Urothelium cell line (cell line): ENCODE measurements at places on chromosomes 13 and 19.

- no peak for DNase-seq
Measured at GRCh38 chr19:48718711-48719231, 754 bp downstream of the MAMSTR start.

DNA sequence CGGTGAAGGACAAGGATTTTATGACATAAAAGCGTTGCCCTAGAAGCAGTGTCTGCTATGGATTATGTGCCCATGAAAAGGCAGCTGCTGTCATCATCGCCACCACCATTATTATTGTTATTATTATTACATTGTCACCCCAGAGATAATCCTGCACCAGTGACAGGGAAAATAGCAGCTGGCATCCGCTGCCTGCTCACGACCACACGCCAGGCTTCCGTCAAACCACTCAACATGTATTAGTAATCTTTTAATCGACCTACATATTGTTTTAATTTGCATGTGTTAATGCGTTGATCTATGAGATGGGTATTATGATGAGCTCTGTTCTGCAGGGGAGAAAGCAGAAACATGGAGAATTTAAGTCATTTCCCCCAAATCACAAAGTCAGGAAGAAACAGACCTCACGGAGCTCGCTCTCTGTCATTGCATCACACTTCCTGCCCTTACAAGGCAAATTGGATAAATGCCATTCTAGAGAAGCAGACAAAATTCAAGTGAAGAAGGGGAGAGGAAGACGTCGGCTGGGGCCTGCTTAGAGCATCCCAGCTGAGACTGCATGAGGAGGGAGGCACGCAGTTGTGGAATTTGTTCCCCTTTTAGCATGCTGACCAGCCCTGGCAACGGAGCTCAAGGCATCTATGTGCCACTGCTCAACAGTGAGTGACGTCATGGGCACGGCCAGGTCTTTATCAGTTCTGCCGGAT, at the start of gene FFAR3:
Gene FFAR3, plus strand, starts transcription at position 594 of the 707 bp plus-strand sequence. CDS start 431 bp downstream, outside the sequence.
- DNase-seq = no peak

DNA sequence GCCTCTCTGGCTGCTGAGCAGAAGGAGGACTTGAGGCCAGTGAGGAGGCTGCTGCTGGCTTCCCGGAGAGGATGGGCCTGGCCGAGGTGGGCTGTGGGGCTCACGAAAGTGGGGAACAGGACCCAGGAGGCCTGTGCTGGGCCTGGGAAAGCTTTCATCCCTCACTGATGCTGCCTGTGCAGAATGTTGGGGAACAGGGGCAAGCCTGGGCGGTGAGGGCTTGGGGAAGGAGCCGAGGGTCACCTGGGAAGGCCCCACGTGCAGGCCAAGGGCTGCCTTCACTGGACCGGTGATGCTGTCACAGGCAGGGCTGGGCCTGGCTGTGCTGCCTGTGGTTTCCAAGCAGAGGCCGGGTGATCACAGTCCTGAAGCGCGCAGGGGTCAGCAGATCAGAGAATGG, 9.4 kb downstream of the AP1M1 start:
- no peak for DNase-seq

GRCh38 chr13:40206241-40207000, 460.0 kb downstream of the FOXO1 start:
- DNase-seq = no peak

DNA sequence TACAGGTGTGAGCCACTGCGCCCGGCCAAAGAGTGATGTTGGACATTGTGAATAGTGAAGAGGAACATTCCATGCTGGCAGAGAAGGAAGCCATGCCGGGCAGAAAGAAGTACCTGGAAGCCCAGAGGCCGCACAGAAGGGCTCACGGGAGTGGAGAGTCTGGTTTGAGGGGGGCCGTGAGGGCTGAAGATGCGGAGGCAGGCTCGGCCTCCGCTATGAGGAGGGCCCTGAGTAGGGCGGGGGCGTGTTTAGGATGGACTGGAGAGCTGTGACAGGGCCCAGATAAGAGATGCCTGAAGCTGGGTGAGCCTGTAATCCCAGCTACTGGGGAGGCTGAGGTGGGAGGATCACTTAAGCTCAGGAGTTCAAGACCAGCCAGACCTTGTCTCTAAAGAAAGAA, 1.6 kb downstream of the JOSD2 start:
- DNase-seq = no peak

DNA sequence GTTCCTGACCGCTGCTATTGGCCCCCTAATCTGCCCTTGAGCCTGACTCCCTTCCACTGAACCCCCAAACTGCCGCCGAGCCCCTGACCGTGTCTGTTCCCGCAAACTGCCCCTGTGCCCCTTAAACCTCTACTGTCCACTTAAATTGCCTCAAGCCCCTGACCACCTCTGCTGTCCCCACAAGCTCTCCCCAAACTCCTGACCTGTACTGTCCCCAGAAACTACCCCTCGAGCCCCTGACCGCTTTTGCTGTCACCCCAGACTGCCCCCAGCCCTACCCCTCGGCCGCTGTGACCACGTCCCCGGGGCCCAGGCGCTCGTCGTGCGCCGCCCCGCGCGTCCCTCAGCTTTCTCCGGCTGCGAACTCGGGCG, 382 bp downstream of the ZNF77 start:
- DNase-seq = no peak
